ENCODE measurements at places on chromosomes 13 and 19. TPM values are rescaled to one million over a fixed set of nuclear protein-coding genes. Genes with fewer than 3 reads are reported as not detected.

The MISP gene
- 0.09 TPM for total RNA-seq

The CRLF1 gene
- total RNA-seq: 69.1 TPM

The PRR36 gene
- total RNA-seq: 0.09 TPM

The AZU1 gene
- not detected for total RNA-seq

The SIGLEC10 gene
- total RNA-seq: not detected

The ZNF442 gene
- total RNA-seq: 0.98 TPM

The LRP3 gene
- 15.0 TPM for total RNA-seq

All from fibroblast of the aortic adventitia (primary cell).